Naive thymus-derived CD8-positive, alpha-beta T cell (primary cell): ENCODE measurements at places on chromosomes 2 and 18.

DNA sequence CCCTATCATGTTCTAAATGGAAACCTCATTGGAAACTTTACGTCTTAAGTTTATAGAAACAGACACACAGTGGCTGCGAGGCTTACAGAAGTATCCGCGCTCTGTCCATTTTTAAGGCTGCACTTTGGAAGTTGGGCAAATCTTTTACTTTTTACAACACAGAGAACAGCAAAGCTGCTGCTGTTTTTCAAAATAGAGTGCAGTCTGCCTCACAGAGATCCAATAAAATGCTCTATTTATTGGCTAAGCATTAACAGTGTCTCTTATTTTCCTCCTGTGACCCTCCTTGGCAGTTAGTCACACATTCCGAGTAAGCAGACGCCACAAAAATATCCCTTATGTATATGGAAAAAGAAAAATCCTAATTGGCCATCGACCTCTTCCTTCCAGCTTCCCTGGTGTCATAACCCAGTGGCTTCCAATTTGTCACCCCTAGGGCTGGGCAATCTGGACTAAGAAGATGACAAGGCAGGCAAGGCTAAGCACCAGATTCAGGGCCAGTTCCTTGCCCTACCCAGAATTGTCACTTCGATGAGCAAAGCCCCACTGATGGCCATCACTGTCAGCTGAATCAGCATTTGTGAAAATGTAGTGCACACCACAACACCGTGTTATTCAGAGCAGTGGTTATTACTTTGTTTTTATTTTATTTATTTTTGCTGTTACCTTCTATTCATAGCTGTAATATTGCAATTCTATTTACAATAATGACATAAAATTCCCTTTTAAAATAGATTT is 47.7 kb upstream of the MEIS1 start:
- no peak overlapping the region for H3K4me3 ChIP-seq
- no peaks in the 10 kb centered on the region for H3K36me3 ChIP-seq
- no peaks in the 10 kb centered on the region for H3K27me3 ChIP-seq
- DNase-seq, result no peak
- no peaks in the 10 kb centered on the region for H3K4me1 ChIP-seq

- no peak overlapping the region for H3K4me3 ChIP-seq
- H3K27ac ChIP-seq, result no peak overlapping the region
- no peak for DNase-seq
Observed at GRCh38 chr2:128493880-128494279, 175.2 kb upstream of the HS6ST1 start.

DNA sequence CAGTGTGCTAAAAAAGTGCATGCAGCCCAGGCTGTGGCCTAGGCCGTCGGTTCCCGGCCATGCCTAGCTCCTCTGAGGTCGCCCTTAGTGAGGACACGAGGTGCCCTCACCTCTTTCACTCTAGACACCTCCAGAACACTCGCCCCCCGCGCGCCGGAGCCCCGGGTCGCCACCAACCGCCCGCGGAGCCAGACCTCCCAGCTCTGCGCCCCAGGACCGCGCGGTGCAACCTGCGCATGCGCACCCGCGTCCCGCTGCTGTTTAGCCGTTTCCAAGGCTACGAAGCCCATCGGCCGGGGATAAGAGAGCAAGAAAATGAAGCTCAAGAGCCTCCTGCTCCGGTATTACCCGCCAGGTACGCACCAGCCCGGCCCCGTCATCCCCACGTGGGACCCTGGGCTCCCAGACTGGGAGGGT is at the start of gene DAW1:
Gene DAW1, plus strand, starts transcription at position 257 of the 417 bp plus-strand sequence. Its CDS starts 59 bp downstream, at position 316.
- no peak for DNase-seq
- H3K4me3 ChIP-seq, result no peak within 1 kb of the TSS
- H3K36me3 ChIP-seq, result no peaks in the 10 kb centered on the region
- peaks cover 34% of the 10 kb centered on the region for H3K27me3 ChIP-seq

DNA sequence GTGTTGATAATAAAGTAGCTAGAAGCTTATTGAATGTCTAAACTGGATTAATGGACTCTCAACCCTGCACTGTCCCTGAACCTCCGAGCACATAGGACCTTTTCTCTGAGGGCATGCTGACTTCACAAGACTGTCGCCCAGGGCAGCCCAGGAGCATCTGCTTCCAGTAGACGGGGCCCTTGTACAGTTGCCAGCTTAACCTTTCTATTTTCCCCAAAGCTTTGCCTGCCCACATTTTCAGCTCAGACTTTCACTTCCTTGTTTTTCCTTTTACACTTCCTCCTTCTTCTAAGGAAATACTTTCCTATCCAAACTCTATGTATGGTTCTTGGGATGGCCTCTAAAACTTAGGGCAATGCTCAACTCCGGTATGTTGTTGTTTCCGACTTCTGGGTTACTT is 1.3 kb downstream of the VWA3B start:
- H3K27ac ChIP-seq, result no peak overlapping the region
- H3K27me3 ChIP-seq, result peaks cover 60% of the 10 kb centered on the region
- DNase-seq, result no peak
- no peaks in the 10 kb centered on the region for H3K36me3 ChIP-seq
- H3K4me3 ChIP-seq, result no peak overlapping the region

- H3K36me3 ChIP-seq, result peaks cover 4% of the 10 kb centered on the region
- no peaks in the 10 kb centered on the region for H3K4me1 ChIP-seq
- H3K27me3 ChIP-seq, result peaks cover 78% of the 10 kb centered on the region
- no peak for DNase-seq
- no peak overlapping the region for H3K4me3 ChIP-seq
Observed at GRCh38 chr2:104867813-104868504, 14.0 kb downstream of the POU3F3 start.

DNA sequence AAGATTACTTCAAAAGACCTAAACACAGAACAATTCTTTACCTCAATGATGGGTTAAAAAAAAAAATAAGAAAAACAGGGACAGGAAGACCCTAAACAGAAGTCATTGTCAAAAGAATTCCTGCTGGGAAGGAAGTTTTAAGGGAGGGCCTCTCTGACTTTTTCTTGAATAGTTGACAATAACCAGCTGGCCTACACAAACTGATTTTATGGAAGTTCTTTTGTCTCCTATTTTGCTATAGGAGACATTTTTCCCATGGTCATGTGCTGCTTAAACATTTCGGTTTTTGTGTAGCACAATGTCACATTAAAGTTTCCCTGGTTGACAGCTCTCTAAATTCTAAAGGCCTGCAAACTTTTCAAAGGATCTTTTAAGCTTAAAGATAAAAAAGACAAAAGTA is 55.3 kb downstream of the RFTN2 start:
- peaks cover 2% of the 10 kb centered on the region for H3K4me1 ChIP-seq
- H3K4me3 ChIP-seq, result no peak overlapping the region
- peaks cover 2% of the 10 kb centered on the region for H3K27me3 ChIP-seq
- H3K36me3 ChIP-seq, result no peaks in the 10 kb centered on the region
- H3K27ac ChIP-seq, result no peak overlapping the region

GRCh38 chr2:169065422-169065821 is 3.9 kb upstream of the DHRS9 start:
- no peaks in the 10 kb centered on the region for H3K27me3 ChIP-seq
- H3K36me3 ChIP-seq, result no peaks in the 10 kb centered on the region
- no peak for DNase-seq
- H3K4me3 ChIP-seq, result no peak overlapping the region
- no peak overlapping the region for H3K27ac ChIP-seq

- no peak for DNase-seq
- H3K4me3 ChIP-seq, result no peak overlapping the region
Observed at GRCh38 chr2:236899950-236900640, 185.6 kb upstream of the COPS8 start.

DNA sequence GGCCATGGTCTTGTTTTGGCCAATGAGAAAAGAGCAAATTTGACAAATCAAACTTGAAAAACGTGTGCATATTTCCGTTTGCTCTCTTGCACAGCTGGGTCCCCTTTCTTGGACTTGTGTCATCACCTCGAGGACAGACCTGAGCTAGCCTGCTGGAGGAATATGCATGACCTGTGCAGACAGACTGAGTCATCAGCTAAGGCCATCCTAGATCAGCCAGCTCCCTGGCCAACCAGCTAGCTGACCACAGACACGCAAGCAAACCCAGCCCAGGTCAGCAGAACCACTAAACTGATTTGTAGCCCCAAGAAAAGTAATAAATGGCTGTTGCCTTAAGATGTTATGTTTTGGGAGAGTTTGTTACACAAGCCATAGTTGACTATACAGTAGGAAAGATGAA is 61.3 kb upstream of the PAX3 start:
- peaks cover 3% of the 10 kb centered on the region for H3K27me3 ChIP-seq
- DNase-seq, result no peak
- H3K27ac ChIP-seq, result no peak overlapping the region
- no peaks in the 10 kb centered on the region for H3K36me3 ChIP-seq
- no peaks in the 10 kb centered on the region for H3K4me1 ChIP-seq
